ENCODE measurements at places on chromosomes 3 and 15.

- DNase-seq, result peak; percentile 15
Observed at GRCh38 chr3:172516318-172517214, 6.7 kb downstream of the TNFSF10 start.

- no peak for DNase-seq
Observed at GRCh38 chr15:40736575-40736974, 18.5 kb downstream of the RMDN3 start.

DNA sequence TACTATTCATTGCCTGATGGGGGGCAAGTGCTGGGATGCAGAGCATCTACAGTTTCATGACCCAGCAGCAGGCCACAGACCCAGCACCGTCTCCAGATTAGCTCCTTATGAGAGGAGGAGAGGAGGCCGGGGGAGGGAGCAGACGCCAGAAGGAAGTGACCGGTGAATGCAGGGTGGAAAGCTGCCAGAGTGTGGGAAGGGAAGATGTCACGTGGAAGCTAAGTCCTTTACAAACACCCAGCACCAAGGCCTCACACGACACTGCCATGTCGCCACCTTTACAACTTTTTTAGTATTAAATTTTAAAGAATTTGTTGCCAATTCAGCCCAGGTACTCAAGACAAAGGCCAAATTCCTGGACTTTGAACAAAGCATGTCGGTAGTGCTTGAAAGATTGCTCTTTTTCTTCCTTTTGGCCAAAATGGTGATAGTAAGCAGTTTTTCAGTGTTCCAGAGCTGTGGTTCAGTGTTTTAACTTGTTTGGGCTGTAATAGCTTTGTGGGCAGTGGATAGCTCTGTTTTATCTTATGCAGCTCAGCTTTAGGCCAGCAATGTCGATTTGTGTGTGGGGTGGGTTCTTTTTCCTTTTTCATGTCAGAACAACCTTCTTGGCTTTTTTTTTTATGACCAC is 58.2 kb downstream of the ZBTB38 start:
- no peak for DNase-seq

DNA sequence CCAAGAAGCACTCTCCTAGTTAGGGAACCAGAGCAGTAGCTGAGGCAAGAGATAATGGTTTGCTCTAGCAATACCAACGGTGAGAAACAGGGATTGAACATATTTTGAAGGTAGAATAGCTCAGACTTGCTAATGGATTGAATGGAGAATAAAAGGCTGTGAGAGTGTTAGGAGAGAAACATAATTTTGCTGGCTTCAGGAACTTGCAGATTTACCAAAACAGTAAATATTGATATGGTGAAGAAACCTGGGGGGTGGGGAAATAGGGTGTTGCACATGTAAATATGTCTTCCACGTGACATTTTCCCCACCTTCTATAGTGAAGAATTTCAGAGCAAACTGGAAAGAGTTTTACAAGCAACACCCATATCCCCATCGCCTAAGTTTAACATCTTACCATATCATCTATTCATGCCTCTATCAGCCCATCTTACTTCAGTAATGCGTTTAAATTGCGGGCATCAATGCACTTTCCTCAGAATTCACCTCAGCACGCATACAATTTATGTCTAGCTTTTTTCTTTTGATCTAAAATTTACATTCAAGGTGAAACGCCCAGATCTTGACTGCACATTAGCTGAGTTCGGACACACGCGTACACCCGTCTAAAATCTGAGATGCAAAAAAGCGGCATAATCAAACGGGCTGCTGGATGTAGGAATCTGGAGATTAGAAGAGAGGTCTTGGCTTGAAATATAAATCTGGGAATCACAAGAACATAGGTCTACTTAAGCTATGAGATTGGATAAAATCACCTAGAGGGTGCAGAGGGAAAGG is 891 bp upstream of the NR1D2 start:
- no peak for DNase-seq

DNA sequence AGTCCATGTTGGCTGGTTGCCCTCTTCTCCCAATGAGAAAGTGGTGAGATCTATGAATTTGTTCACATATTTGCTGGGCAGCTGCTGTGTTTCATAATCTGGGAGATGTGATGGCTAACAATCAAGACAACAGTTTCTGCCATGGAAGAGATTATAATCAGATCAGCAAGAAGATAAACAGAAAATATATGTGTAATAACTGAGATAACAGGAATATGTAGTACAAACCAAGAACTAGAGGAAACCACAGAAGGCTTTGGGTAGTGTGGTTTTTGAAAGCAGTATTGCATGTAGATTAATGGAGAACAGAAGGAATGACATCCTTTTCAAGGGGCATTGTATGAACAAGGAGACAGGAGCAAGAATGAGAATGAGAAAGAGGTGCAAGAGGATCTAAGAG is 12.2 kb upstream of the CSTA start:
- no peak for DNase-seq
